ENCODE measurements at places on chromosomes 6 and 20.

DNA sequence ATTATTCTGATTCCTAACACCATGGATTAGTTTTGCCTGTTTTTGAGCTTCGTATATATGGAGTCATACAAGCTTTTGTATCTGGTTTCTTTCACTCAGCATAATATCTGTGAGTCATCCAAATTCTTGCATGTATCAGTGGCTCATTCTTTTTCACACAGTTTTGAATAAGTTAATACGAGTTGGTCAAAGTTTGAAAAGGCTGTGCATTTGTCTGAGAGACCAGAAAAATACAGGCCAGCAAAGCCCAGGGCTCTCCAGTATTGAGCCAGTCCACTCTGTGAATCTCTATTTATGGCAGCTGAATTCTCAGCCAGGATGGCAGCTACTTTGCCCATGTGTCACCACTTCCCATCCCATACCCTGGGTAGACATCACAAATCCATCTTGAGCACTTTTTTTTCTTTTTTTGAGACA, 7.2 kb upstream of the CHMP4B start:
- no peak for DNase-seq

- DNase-seq, result no peak
Observed at GRCh38 chr20:34979366-34980153, 23.9 kb downstream of the MYH7B start.

DNA sequence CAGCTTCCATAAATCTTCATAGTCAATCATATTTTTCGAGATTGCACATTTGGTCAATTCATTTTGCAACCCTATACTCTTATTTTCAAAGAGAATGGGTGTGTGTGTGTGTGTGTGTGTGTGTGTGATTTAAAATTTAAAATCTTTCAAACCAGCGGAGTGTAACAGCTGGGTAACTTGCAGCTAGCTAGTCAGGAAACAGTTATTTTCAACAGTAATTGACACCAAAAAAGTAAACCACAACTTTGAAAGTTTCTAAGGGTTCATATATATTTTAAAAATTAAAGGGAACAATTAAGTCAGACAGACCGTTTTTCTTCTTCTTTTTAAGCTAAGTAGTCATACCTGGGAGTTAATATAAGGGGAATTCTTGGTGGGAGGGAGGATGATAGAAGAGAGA, 57.0 kb downstream of the PRR18 start:
- no peak for DNase-seq

DNA sequence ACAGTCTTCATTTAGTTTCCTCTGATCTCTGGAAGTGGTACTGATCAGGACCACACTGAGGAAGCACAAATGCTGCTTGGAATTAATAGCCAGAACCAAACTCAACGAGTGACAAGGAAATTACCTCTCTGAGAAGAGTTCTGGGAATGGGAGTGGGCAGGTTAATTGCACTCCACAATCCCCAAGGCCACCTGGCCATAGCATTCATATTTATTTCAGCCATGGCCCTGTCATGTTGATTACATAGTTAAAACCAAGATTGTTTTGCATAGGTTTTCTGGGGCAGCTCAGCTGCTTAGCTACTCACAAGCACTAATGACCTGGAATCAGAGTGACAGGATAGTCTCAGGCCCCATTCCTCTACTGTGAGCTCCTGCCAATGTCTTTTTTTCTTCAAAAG, 230.2 kb upstream of the RIMS1 start:
- DNase-seq, result no peak

DNA sequence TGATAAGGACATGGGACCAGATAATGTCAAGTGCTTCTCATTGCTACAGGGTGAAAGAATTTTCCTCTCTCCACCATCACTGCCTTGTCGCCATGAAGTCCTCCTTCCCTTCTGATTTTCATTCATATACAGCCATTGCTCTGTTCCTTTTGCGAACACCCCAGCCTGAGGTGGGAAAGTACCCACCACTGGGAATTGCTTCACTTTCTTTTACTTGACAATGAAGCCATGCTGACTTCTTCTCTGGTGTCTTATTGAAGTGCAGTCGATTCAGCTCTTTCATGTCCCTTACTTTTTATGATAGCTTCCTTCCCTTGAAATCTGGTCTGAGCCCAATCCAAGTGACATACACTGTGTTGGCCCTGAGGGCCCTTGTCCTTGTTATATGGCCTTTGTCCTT, 16.2 kb downstream of the DAAM2 start:
- DNase-seq, result no peak

DNA sequence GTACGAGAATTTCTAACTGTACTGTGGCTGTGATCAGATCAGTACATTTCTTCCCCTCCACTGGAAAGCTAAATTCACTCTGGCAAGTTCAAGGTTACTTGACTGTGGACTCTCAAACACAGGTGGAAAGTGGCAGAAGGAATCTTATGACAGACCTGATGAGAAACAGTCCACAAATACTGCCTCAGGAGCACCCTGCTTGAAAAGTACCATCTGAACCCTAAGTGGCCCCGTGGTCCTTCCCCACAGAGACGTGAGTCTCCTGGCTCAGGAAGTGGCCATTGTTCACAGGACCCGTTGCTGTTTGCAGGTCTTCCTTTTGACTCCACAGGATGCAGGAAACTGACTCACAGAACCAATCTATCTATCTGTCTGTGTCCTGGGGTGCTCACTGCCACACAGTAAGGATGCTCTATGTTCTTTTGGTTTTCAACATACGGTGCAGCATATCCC, 47.5 kb upstream of the NHSL1 start:
- peak; percentile 83 for DNase-seq

DNA sequence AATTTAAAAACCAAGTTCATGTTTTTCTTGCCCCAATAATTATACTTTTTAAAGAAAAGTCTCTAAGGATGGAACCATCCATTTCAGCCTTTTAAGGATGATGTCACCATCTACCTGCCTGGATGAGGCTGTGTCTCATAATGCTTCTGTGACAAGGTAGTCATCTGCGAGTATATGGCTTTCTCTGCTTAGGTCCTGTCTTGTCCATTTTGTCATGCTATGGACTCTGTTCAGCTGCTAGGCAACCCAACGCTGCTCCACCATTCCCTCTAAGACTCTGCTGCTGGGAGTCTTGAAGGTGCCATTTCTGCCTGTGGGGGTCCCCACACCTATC, 459.8 kb upstream of the RUNX2 start:
- no peak for DNase-seq

- peak; percentile 30 for DNase-seq
Observed at GRCh38 chr6:150418827-150419594, 50.2 kb downstream of the IYD start.

DNA sequence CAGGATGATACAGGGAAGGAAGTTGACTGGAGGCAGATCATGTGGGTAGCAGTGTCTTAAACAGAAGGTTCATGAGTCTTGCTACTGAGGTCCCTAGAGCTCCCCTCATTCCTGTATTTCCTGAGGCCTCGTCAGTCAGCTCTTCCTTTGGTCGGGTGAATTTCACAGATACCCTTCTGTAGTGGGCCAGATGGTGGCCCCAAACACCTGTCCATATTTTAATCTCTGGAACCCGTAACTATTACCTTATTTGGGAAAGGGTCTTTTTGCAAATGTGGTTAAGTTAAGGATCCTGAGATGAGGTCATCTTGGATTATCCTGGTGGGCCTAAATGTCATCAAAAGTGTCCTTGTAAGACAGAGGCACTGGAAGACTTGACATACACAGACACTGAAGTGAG, 9.6 kb downstream of the KCNS1 start:
- no peak for DNase-seq

DNA sequence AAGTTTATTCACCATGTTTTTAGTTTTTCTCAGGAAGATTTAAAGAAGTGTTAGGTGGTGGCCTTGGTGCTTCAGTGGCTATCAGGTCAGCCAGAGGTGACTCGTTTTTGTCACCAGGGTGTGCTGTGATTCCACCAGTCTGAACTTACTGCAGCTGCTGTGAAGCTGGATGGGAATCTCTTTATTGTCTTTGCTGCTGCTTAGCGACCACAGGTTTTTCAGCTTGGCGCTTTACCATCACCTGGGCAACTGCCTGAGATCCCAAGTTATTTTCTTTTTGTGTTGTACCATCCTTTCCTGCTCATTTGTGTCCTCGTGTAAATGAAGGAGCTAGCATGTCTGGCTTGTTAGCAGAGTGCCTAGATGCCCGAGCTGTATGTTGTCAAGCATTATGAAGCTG, 146.9 kb downstream of the MACROD2 start:
- DNase-seq, result no peak

DNA sequence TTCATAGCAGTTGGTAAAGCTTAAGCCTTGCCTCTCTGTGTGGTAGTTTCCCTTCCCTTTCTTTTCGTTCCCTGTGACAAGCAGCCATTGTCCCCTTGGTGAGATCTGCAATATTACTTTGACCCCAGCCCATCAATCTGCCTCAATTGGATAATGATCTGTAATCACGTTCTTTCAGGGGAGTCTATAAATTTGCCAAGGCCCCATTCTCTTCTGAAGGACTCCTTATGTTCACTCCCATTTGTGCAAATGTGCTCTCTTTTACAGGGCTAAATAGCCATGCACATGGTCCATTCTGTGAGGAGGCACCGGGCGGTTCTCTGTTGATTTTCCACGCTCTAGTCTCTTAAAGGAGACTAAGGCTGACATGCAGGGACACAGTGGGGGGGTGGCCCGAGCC, 660.4 kb upstream of the SLC35B3 start:
- DNase-seq, result no peak

DNA sequence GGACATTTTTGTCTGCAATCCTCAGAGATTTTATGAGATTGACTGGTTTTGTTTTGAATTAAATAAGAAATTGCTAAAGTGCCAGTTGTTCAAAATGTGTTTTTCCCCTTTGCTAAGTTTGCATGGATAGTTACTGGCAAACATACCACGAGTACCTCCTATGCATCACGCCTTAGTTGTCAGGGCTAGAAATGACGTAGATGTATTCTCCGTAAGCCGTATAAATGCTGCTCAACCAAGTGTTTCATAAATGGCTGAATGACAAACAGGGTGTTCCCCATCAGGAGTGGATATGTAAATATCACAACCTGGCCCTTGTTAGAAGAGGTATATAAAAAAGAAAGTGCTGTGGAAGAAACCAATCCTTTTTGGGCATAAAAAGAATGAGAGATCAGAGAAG, 341.1 kb upstream of the ZFP64 start:
- no peak for DNase-seq

GRCh38 chr20:55668631-55669030, 336.7 kb downstream of the CBLN4 start:
- no peak for DNase-seq

DNA sequence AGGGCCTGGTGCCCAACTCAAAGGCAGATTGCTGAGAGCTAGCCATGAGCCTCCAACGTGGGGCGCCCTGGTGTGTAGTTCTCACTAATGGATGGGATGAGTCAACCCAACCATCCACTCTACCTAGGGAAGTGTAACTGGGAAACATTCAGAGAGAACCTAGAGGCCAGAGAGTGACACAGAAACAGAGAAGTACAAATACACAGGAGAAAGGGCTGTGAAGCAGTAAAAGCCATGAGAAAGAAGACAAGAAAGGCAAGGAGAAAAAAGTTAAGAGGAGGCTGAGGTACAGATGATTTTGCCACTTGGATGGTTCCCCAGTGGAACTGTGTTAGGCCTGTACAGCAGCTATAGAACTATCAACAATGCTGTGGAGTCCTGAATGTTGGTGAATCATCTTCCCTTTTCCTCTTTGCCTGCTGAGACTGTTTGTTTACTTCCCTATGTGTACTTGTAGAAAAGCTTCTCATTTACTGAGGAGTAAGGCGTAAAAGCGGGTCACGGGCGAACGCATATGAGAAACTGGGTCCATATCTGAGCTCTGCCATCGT, 39.0 kb downstream of the MAN1A1 start:
- peak; percentile 32 for DNase-seq

DNA sequence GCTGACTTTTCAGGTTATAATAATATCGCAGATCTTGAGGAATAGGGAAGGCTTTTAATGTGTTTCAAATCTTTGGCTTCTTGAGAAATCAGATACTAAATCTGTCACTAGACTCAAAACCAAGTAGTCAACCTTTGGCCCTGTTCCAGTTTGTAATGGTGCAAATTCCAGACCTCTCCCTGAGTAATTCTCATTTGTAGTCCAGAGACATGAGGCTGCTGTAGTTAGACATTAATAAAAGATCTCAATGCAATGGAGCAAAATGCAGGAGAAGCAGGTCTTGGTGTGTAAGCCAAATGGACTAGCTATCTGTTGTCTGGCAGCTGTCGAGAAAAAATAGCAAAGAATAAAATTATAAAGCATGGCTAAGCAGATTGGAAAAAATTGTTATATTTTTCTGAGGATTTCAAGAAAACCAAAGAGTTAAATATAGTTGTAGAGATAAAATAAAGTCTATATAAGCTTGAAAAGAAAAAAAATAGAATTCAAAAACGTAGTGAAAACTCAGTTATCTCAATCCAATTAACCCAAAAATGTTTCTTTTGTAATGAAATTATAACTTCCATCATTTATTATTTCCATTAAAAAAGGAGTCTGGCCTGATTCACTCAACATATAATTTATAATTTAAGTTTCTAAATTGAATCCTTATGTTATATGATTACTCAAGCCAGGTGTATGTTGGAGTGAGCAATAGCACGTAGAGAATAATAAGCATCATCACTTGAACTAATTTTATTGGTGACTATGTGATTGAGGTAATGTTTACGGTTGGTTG, 161.5 kb upstream of the ADGRB3 start:
- no peak for DNase-seq

- peak; percentile 27 for DNase-seq
Observed at GRCh38 chr20:6590891-6591637, 176.4 kb upstream of the BMP2 start.

DNA sequence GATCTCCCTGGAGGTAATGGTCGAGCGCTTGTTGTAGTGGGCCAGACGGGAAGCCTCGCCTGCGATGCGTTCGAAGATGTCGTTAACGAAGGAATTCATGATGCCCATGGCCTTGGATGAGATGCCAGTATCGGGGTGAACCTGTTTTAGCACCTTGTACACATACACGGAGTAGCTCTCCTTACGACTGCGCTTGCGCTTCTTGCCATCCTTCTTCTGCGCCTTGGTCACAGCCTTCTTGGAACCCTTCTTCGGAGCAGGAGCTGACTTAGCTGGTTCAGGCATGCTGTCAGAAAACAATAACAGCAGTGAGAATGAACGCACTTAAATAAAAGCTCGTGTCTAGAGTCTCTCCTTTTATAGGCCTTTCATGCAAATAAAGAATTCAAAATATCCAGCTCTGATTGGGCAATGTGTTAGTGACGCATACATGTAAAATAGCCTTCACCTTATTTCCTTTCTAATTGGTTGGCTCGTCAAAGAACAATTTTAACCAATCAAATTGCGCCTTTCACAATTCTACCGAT, 129.2 kb downstream of the HFE start:
- DNase-seq, result peak; percentile 91

DNA sequence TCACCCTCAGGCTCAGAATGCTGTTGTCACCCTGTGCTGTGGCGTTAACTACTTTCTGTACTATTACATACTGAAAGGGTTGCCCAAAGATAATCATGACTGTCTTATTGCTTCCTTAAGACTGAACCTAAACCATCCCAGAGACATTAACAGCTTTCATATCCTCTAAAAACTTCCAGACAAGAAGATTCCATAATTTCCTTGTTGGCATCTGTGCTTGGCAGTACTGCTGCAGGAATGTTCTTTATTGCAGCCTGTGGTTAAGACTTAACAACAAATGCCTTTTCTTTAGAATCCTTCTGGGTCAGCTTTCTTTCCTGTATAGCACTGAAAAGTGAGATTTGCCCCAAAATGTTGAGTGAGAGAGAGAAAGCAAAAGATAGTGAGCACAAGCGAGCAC, 109.7 kb downstream of the GJA10 start:
- DNase-seq, result no peak
